Activated CD8-positive, alpha-beta T cell treated with anti-CD3 and anti-CD28 coated beads, Interleukin-2, amount 10 ng/mL, durations not matched to agents 7 days and 5 days (primary cell): ENCODE measurements at places on chromosomes 2 and 18.

- no peak overlapping the region for H3K4me3 ChIP-seq
- DNase-seq, result no peak
Measured at GRCh38 chr2:95315801-95316411, 18.8 kb downstream of the KCNIP3 start.

DNA sequence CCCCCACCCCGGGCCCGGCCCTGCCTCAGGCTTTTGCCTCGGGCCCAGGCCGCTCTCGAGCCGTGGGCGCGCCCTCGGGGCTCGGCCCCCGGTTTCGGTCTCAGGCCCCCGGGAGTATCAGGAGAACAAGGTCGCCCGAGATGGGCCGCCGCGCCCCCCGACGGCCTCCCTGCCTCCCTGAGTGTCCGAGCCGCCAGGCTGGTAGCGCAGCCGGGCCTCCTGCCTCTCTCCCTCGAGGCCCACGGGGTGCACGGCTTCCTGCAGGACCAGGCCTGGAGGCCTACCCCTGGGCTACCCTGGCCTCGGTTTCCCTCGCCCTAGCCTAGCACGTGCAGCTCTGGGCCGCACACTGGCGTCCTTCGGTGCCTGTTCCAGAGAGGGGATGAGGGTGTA, 8.4 kb downstream of the GBX2 start:
- no peaks in the 10 kb centered on the region for H3K36me3 ChIP-seq
- H3K27me3 ChIP-seq, result peaks cover 37% of the 10 kb centered on the region
- H3K4me1 ChIP-seq, result no peaks in the 10 kb centered on the region
- no peak overlapping the region for H3K27ac ChIP-seq

DNA sequence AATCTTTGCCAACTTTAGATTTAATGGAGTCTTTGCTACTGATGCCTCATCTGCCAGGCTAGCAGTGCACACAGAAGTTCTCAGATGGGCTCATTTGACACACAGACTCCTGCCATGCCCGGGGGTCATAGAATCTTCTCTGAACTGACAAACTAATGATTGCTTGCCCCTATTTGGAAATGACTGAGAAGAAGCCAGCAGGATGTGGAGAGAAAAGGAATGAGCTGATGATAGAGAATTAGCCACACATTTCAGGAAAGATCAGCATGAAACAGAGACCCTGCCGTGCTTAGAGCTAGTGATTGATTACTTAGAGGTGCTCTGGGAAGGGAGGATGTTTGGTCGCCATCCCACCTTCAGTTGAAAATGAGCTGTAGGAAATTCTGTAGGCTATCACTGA, 178.5 kb downstream of the TPGS2 start:
- H3K27ac ChIP-seq, result no peak overlapping the region
- no peaks in the 10 kb centered on the region for H3K36me3 ChIP-seq
- no peak for DNase-seq
- peaks cover 6% of the 10 kb centered on the region for H3K27me3 ChIP-seq
- H3K4me1 ChIP-seq, result no peaks in the 10 kb centered on the region

- peak overlapping the region; percentile 12 for H3K4me3 ChIP-seq
- H3K27me3 ChIP-seq, result peaks cover 29% of the 10 kb centered on the region
- DNase-seq, result no peak
- H3K4me1 ChIP-seq, result peaks cover 64% of the 10 kb centered on the region
- H3K27ac ChIP-seq, result peak overlapping the region; percentile 75
- H3K36me3 ChIP-seq, result peaks cover 2% of the 10 kb centered on the region
Measured at GRCh38 chr2:134671513-134671912, 47.3 kb downstream of the TMEM163 start.

DNA sequence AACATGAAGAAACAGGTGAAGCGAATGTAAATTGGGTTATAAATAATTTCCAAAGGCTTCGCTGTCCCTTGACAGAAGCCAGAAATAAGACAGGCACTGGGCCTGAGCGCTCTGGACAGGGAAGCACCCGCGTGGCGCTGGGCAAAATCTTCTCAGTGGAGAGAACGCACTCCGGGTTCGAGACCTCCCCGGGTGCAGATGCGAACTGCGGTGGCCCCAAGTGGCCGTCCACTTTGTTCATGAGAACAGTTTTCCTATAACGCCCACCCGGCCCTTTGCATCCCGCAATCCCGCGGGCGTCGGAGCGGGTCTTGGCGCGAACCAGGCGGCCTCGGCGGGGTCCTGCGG, 651 bp upstream of the DPYSL5 start:
- no peak overlapping the region for H3K27ac ChIP-seq
- H3K4me1 ChIP-seq, result peaks cover 9% of the 10 kb centered on the region
- H3K27me3 ChIP-seq, result peaks cover 53% of the 10 kb centered on the region
- no peaks in the 10 kb centered on the region for H3K36me3 ChIP-seq

DNA sequence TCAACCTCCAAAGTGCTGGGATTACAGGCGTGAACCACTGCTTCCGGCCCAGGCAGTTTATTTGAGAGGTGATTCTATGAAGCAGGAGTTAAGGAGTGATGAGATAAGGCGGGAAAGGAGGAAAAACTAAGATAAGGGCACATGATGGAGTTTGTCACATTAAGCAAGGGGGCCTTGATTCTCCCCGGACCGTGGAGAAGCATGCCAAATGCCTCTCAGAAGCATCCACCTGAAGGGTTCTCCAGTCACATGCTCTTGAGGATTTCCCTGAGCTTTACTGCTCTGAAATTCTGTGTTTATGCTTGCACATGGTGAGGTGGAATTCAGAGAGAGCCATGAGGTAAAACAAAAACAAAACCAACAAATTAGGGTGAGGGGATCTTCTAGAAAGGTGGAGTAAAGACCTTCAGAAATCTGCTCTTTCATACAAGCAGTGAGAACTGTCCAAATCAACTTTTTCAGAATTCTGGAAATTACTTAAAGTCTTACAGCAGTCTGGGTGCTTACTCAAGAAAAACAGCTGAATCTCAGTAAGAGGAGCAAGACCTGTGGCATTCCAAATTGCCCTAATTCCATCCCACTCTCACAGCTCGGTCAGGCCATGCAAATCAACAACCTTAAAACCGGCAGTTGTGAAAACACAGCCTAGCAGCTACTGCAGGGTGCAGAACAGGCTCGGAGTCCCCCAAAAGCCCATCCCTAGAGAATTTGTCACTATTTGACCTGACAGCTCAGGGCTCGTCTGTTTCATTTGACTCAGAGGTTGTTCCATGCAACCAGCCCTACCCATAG, 69.1 kb upstream of the CTLA4 start:
- H3K4me3 ChIP-seq, result no peak overlapping the region
- H3K27me3 ChIP-seq, result no peaks in the 10 kb centered on the region
- peaks cover 17% of the 10 kb centered on the region for H3K36me3 ChIP-seq
- H3K4me1 ChIP-seq, result peaks cover 24% of the 10 kb centered on the region
- DNase-seq, result no peak
- no peak overlapping the region for H3K27ac ChIP-seq

DNA sequence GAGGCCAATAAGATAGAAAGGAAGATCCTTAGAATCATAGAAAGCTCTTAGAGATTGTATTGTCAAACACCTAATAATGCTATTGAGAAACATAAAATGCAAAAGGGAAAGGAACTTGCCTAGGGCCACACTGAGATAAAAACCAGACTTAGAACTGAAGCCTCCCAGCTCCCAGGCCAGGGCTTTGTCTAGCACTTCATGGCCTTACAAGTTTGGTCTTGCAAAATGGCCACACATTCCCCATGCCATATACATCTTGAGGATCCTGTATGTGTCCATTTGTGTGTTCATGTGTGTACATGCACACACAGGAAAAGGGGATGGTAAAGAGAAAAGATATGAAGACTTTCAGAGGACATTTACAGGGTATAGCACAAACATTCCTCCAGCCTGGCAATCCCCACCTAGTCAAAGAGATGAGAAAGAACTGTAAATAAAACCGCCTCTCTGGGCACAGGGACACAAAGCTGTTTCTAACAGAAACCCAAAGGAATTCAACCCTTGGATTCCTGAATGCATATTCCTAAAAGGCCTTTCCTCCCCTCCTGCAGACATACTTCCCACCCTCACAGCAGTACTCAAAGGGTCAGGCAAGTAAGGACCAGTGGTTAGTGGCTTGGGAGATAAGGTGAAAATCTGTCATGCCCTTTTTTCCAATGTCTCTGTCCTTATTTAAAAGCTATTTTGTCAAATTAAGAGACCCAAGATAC, 99.7 kb upstream of the KLHL29 start:
- no peak overlapping the region for H3K4me3 ChIP-seq
- H3K36me3 ChIP-seq, result no peaks in the 10 kb centered on the region
- no peak for DNase-seq
- H3K27me3 ChIP-seq, result peaks cover 26% of the 10 kb centered on the region

DNA sequence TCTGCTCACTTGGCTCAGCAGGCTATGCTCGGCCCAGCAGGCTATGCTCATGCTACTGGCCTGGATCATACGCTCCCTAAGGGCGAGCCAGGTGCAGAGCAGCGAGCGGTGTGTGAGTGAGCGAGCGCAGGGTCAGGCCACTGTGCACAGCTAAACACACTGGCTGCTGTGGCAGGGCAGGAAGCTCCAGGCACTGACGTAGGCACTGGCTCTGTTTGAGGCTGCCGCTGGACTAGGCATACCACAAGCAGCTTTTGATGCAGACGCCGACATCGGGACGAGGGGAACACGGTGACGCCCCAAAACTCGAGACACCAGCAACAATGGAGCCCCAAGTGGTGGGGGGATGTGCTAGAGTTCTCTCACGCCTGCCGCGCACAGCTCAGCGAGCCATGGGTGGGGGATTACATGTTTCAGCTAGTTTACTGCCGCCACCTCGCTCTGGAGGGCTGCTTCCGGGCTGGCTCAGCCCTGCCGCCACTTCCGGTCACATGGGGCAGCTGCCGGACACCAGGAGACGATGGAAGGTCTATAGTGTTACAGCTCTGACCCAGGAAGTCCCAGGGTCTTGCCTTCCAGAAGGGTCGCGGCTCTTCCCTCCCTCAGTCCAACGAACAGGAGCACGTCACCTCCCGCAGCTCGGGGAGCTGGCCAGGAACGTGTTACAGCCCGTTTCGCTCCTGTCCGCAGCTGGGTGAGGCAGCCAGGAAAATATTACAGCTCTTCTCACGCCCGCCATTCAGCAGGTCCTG, 1176.9 kb upstream of the LRRTM1 start:
- no peaks in the 10 kb centered on the region for H3K4me1 ChIP-seq
- no peaks in the 10 kb centered on the region for H3K27me3 ChIP-seq
- no peak overlapping the region for H3K27ac ChIP-seq

GRCh38 chr2:68934021-68934420, 18.7 kb downstream of the GKN2 start:
- H3K4me1 ChIP-seq, result no peaks in the 10 kb centered on the region
- no peaks in the 10 kb centered on the region for H3K36me3 ChIP-seq
- H3K27me3 ChIP-seq, result peaks cover 16% of the 10 kb centered on the region
- H3K27ac ChIP-seq, result no peak overlapping the region

DNA sequence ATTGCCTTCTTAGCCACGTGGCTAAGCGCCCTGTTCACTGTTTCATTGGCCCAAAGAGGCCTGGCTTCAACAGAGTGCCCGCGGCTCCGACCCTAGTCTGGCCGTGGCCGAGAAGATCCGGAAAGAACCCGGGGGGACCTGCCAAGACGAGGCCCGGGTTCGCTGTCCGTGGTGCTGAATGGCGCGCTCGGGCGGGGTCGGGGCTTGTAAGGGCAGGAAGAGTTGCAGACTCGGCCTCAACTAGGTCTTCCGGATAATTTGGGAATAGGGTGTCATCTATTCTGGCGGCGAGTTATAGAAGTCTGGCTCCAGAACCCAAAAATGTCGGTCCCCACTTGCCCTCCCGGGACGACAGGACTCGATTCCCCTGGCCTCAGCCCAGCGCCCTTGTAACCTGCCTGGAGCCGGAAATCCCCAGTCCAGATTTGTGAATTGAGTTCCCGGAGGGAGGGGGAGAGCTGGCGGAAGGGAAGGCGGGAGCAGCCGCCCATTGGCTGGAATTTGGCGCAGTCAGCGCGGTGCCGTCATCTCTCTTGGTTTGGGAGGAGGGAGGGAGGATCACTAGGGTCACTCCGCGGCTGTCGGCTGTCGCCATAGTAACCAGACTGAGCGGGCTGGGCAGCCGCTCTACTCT, 3.5 kb downstream of the CDK5R2 start:
- peaks cover 7% of the 10 kb centered on the region for H3K4me1 ChIP-seq
- no peak overlapping the region for H3K4me3 ChIP-seq

GRCh38 chr2:135708159-135708558, 33.5 kb upstream of the UBXN4 start:
- DNase-seq, result no peak
- H3K4me1 ChIP-seq, result no peaks in the 10 kb centered on the region
- no peak overlapping the region for H3K27ac ChIP-seq
- no peak overlapping the region for H3K4me3 ChIP-seq

- H3K4me3 ChIP-seq, result no peak overlapping the region
- H3K27me3 ChIP-seq, result no peaks in the 10 kb centered on the region
- H3K27ac ChIP-seq, result no peak overlapping the region
- DNase-seq, result no peak
- H3K36me3 ChIP-seq, result no peaks in the 10 kb centered on the region
- H3K4me1 ChIP-seq, result peaks cover 18% of the 10 kb centered on the region
Measured at GRCh38 chr2:187985923-187986322, 305.8 kb upstream of the GULP1 start.

DNA sequence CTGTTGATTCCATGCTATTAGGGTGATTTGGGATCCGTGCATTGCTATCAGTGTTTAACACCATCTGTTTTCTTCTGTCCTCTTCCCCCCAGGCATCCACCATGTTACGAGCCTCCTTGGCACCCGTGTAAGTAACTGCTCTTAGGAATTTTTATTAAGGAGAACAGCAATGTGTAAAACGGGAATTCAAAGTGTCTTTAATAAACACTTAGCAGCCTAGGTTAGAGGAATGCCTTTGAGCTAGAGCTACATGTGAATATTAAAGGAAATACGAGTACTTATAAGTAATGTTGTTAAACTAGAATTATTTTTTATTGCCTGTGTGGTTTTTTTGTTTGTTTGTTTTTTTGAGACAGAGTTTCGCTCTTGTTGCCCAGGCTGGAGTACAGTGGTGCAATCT, 58.1 kb downstream of the ARMC9 start:
- no peak for DNase-seq
- H3K36me3 ChIP-seq, result no peaks in the 10 kb centered on the region
- no peak overlapping the region for H3K4me3 ChIP-seq
- no peak overlapping the region for H3K27ac ChIP-seq
- peaks cover 26% of the 10 kb centered on the region for H3K27me3 ChIP-seq
- H3K4me1 ChIP-seq, result peaks cover 13% of the 10 kb centered on the region

DNA sequence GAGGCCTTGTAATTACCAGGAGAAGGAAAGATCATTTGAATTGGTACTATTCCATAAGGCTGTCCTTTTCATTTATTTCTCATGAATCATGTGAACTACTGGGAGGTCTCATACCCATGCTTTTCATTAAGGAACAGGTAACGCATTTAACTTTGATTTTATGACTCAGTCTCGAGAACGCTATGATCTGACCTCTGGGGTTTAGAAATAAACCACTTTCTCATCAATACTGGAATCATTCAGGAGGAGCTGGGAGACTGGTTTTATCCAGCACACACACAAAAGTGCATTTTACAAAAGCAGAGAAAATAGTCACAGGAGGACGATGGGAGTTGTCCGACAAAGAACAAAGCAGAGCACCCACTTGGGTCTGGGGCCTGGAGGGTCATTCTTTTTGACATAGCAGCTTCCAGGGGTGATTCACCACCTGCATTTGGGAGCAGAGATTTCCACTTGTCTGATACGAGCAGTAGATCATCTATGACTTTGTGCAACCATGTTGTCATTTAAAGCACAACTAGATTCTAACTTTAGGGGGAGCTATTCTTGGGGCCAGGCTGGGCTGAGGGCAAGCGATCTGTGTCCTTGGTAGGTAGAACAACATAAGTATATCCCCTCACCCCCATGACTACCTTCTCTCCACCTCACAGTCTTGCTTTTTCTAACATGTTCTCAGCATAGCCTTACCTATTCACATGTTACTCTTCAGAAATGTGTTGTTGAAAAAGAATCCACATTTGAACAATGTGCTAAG, 95.9 kb upstream of the SCG2 start:
- no peaks in the 10 kb centered on the region for H3K36me3 ChIP-seq
- no peak overlapping the region for H3K4me3 ChIP-seq
- peaks cover 2% of the 10 kb centered on the region for H3K27me3 ChIP-seq
- DNase-seq, result no peak
- H3K4me1 ChIP-seq, result peaks cover 5% of the 10 kb centered on the region
